ENCODE measurements at places on chromosomes 3 and 15. TPM values are rescaled to one million over a fixed set of nuclear protein-coding genes. Genes with fewer than 3 reads are reported as not detected.

TM2D3 gene
- total RNA-seq, result 104 TPM

FBXO40 gene
- not detected for total RNA-seq

PP2D1 gene
- total RNA-seq, result not detected

SOX14 gene
- total RNA-seq, result not detected

TOPAZ1 gene
- not detected for total RNA-seq

GRK7 gene
- total RNA-seq, result not detected

GRAMD1C gene
- 30.3 TPM for total RNA-seq

TICRR gene
- total RNA-seq, result 0.69 TPM

MST1 gene
- 1.8 TPM for total RNA-seq

EPB42 gene
- total RNA-seq, result not detected

SLC28A1 gene
- total RNA-seq, result not detected

FAM43A gene
- total RNA-seq, result 85.0 TPM

PRSS50 gene
- total RNA-seq, result not detected

LPP gene
- total RNA-seq, result 43.6 TPM

LYSMD2 gene
- 21.7 TPM for total RNA-seq

TMEM207 gene
- total RNA-seq, result not detected

CLDN16 gene
- not detected for total RNA-seq

STAC gene
- total RNA-seq, result 0.52 TPM

C3orf22 gene
- total RNA-seq, result not detected
